ENCODE measurements at places on chromosomes 13 and 19.

GRCh38 chr13:100671389-100672182 lies 3.0 kb downstream of the TMTC4 start:
- DNase-seq, result no peak

DNA sequence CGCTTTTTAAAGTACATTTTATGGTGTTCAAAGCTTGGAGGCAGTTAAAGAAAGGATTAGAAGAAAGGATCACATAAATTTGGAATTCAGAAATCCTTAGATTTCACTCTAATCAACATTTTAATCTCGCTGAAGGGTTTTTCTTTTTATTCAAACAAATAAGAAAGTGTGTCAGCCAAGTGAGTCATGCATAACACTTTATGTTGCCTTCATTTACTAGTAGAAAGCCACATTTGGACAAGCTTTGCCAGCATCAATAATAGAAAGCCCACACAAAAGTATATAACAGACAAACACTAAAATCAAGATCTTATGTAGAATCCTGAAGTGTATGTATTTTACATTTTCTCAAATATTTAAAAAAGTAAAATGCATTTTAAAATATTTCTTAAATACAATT lies 154.9 kb upstream of the TRPC4 start:
- DNase-seq, result no peak

- DNase-seq, result no peak
Observed at GRCh38 chr13:113069861-113070805, 35.5 kb upstream of the F7 start.

GRCh38 chr19:5288347-5288739 lies 52.3 kb downstream of the PTPRS start:
- DNase-seq, result no peak

GRCh38 chr13:105920370-105920769 lies 615.1 kb downstream of the EFNB2 start:
- no peak for DNase-seq

DNA sequence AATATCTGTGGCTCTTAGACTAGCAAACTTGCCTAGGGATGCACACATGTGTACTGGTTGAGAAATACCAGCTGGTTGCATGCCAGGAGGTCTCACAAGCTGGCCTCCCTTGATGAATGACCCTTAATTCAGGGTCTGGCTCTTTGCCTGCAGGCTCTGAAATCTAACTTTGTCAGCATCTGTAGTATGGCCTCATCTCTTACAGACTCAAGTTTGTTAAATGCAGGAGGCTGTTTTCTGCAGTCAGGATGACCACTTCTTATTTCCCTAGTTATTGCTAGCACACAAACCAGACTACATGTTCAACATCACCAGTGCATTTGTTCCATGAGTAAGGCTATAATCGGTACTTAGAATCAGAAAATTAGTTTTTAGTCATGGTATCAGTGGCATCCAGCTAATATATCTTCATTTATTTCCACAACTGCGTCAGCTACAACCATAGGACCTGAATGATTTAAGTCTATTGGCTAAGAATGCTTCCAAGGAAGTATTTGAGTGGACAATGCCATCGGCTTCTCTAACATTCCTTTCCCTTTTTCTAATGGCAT lies 23.3 kb upstream of the POSTN start:
- DNase-seq, result no peak

DNA sequence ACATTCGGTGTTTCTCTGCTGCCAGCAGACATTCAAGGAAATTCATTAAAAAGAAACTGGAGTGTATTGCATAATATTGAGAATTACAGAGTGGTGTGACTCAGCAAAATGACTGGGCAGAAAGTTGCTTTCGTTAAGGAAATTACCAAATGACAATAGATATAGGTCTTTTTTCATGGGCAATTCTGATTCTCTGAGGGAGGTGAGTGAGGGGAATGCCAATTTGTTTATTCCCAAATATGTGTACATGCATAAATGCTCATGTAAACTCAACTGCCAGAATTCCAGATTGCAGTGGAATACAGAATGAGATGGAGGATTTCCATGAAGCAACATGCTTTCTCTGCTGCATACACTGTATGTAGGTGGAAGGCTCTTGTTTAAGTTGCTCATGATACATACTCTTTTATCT lies 1730.1 kb downstream of the SLITRK5 start:
- DNase-seq, result no peak

DNA sequence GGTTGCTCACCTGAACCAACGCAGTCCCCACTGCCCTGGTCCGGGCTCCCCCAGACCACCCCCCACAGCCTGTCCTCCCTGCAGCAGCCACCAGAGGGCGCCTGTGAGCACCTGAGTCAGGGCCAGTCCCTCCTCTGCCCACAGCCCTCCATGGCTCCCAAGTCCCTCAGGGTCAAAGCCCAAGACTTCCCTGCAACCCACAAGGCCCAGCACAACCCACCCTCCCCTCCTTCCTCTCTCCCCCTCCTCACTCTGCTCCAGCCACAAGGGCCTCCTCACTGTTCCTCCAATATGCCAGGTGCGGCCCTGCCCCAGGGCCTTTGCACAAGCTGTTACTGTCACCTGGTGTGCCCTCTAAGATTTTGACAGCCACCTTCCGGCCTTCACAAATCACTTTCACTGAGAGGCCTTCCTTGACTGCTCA lies 10.9 kb downstream of the GNA15 start:
- DNase-seq, result peak; percentile 77

GRCh38 chr19:57611113-57611512 lies 2.9 kb upstream of the ZNF134 start:
- DNase-seq, result no peak

- DNase-seq, result no peak
Observed at GRCh38 chr13:112342841-112343361, 33.3 kb upstream of the SPACA7 start.

GRCh38 chr13:46994492-46994891 lies 97.6 kb upstream of the HTR2A start:
- DNase-seq, result no peak

DNA sequence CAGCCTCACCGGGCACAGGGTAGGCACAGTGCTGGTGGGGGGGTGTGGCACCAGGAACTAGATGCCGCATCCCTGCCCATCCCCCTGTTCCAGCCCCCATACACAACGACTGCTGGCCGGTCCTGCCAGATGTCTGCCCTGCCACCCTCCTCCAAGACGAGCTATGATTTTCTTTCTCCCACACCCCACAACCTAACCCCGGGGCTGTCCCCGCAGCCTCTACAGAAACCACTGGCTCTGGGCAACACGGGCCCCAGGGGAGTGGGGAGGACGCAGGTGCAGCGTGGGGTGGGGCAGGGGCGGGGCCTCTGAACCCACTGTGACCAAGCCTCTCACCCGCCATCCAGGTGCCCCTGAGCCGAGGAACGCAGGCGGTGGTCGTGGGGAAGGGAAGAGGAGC lies 15.5 kb downstream of the PGLS start:
- DNase-seq, result no peak

GRCh38 chr19:17751103-17751911 lies at the start of gene FCHO1:
Gene FCHO1, plus strand, starts transcription at chr19:17751477. Its CDS starts 3,688 bp downstream, at chr19:17755165.
- peak; percentile 52 for DNase-seq

GRCh38 chr13:97112446-97113152 lies 109.5 kb upstream of the MBNL2 start:
- no peak for DNase-seq

DNA sequence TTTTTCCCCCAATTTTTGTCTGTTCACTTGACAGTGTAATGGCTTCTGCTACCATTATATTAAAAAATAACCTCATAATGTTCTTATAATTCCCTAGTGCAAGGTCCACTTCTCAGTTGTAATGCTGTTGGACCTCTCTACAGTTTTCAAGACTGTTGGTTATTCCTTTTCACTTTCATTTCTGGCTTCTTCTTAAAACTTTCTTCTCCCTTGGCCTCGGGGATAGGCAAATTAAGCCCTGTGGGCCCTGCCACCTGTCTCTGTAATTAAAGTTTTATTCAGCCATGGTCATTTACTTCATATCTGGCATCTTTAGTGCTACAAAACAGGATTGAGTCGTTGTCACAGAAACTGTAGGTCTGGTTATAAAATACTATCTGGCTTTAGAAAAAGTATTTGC lies 313.5 kb downstream of the KLF12 start:
- no peak for DNase-seq

GRCh38 chr19:8396563-8397203 lies 6.5 kb downstream of the RAB11B start:
- DNase-seq, result peak; percentile 45

DNA sequence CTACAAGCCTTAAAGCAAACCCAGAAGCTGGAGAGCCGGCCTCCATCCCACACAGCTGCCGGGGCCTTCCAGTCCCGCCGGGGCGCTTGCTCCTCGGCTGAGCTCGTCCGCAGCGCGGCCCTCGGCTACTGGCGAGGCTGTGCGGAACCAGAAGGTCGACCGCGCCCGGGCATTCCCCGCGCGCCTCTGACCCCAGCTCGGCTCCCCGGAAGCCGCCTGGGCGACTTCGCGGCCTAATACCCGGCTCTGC lies 863 bp downstream of the ANKRD10 start:
- DNase-seq, result no peak

DNA sequence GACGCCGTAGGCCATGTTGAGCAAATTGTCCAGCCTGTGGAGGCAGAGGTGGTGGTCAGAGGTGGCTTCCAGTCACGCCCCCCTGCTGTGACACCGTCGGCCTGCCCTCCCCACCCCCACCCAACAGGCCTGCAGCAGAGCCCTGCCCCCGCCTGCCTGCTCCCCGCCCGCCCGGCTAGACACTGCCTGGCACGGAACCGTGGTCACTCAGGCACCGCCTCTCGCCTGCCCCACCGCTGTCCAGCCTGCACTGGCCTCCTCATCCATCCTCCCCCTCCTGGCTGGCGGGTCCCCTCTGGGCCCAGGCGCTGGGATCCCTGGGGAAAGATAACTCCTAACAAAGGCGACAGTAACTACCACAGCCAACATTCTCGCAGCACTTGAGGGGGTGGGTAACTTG lies 21.7 kb downstream of the PRKCSH start:
- DNase-seq, result no peak

DNA sequence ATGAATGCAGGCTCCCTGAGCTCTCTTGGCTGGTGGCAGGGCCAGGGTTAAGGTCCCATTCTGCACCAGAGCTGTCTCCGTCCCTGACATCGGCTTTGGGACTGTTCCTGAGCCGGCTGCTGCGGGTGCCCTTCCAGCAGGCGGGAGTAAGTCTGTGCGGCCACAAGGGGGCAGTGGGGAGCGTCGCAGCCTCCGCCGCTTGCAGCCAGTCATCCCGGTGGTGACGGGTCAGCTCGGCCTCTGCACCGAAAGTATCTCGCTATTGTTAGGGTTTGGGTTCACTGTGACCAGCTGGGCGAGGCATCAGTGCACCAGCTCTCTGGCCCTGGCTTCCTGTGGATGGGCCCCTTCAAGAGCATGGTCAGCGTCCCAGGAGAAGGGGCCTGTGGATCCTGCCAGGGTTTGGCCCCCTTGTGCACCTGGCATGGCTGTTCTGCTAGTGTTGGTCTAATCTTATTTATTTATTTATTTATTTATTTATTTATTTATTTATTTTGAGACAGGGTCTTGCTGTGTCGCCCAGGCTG lies 15.1 kb downstream of the NDUFB7 start:
- DNase-seq, result peak; percentile 59

GRCh38 chr19:19338082-19338481 lies 17.5 kb downstream of the MAU2 start:
- no peak for DNase-seq

DNA sequence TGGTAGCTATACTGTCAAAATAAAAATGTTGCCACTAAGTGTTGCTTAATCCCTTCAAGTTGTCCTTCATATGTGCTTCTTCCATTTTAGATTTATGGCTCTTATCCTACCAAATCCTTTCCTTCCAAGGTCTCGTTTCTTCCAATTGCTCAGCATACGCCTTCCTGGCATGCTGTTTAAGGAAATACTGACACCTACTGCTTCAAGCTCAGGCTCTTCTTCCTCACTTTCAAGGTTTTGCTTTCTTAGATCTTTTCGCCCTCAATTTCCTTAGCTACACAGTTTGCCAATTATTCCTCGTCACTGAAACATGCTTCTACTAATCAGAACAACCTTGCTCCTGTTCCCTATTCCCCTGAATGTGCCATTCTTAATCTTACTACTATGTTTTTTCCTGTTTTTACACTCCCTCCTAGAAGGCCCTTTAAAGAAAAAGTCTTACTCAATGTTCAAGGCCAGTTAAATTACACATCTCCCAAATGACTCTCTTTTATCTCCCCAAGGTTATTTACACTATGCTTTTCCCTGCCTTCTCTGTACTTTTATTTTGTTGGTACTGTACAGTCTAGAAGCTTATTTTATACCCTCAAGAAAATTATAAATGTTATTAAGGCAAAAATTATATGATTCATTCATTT lies 343.1 kb downstream of the MZT1 start:
- DNase-seq, result no peak

DNA sequence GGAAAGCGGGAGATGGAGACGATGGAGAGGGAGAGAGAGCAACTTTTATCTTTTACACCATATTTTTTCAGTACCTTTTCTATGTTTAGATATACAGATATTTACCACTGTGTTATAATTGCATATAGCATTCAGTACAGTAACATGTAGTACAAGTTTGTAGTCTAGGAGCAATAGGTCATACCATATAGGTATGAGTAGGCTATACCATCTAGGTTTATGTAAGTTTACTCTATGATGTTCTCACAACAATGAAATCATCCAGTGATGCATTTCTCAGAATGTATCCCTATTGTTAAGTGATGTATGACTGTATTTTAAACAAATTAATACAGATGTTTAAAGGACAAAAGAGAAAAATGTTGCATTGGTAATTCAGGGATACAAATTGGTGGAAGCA lies 136.1 kb downstream of the PDS5B start:
- DNase-seq, result no peak

- DNase-seq, result no peak
Observed at GRCh38 chr19:51372021-51372648, 319 bp downstream of the NKG7 start.

GRCh38 chr13:47252627-47253026 lies 355.8 kb upstream of the HTR2A start:
- DNase-seq, result no peak

DNA sequence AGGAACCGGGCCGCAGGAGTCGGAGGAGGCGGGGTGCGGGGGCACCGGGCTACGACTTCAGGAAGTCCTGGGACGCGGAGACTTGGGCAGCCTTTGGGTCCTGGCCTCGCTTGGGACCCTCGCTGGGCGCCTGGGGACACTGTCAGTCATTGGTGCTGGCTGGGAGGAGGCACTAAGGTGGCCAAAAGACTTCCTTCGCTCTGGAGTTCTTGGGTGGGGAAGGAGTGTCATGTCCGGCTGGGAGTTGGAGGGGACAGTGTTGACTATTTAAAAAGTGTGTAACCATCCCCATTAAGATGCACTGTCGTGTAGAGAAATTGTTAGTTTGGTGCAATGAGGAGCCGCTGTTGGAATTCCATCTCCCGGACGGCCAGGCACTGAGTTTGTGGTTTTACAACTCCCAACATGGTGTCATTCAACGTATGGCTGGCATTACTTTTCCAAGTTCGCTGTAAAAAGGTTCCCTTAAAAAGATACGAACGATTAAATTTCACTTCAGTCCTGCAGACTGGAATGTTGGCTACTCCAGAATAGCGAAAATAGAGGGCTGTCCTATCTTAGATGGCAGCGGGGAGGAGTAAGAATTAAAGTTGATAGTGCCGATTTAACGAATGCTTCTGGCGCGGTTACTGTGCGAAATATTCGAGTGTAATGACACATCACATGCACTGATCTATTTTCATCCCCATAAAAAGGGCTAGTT lies 776 bp downstream of the DNAJC3 start:
- no peak for DNase-seq
